Activated naive CD8-positive, alpha-beta T cell treated with anti-CD3 and anti-CD28 coated beads, Interleukin-2, amount 10 ng/mL, durations not matched to agents 7 days and 5 days (primary cell): ENCODE measurements at places on chromosomes 6 and 20.

GRCh38 chr20:25487306-25487705 is 79.8 kb downstream of the GINS1 start:
- DNase-seq: no peak

- no peak for DNase-seq
These were observed 34.8 kb downstream of the MDFI start for GRCh38 chr6:41672816-41673703.

DNA sequence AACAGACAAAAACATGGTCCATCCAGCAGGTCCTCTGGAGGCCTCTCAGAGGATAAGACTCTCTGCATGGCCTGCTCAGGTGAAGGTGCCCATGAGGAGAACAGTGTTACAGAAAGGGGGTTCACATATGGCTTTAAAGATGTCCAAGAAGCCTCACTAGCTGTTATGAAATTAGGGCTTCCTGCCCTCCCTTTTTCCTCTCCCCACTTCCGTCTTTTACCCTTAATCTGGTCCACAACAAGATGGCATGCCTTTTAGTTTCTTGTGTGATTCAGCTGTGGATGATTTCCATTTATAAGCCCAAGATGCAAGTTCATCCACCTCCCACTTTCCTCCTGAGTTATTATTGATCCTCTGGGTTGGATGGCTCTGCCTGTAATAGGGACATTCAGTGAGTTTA is 14.0 kb downstream of the GCNT2 start:
- DNase-seq: no peak

- DNase-seq: no peak
These were observed 48.2 kb upstream of the HIVEP1 start for GRCh38 chr6:11963756-11964500.

- no peak for DNase-seq
These were observed 50.5 kb downstream of the KCNK5 start for GRCh38 chr6:39178804-39179203.
